ENCODE measurements at places on chromosomes 13 and 19. TPM values are rescaled to one million over a fixed set of nuclear protein-coding genes. Genes with fewer than 3 reads are reported as not detected.

DNA sequence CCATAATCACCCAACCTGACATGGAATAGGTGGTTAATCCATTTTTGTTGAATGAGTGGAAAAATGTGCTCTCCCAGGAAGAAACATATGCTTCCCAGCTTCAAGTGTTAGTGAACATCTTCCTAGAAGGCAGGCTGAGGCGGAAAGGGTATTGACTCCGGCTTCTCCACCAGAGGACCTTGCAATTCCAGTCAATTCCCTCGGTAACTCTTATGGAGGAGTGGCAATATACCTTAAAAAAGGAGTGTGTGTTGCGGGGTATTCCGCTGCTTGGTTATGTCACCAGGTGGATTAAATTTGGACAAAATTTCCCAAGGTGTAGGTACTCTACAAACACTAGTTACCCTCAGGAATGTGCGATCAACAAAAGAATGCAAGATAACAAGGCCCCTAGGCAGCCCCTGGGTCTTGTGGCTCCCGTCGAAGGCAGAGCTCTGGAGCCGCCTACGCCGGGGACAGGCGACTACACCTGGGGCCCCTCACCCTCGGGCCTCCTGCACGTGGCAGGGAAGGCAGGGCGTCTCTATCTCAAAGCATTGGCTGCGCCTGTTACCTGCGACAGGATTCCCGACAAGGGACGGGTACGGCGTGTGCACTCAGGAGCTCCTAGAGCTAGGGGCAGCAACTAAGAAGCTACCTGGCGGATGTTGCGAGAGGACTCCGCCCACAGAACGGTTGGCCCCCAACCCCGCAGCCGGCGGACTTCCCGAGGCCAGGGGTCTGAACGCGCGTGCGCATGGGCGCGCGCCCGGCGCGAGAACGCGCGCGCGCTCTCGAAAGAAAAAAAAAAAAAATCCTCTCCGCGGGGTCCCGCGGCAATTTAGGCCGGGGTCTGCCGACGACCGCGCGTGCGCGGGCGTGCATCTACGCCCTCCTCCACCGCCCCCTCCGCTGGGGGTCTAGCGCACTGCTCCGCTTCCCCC, at the start of gene WDR87:
WDR87 (minus strand) TSS at position 649 of the 923 bp plus-strand sequence. CDS start 8,355 bp downstream, outside the sequence.
- peak; percentile 54 for DNase-seq

GRCh38 chr19:45908956-45909355, 5.6 kb downstream of the NANOS2 start:
- no peak for DNase-seq

DNA sequence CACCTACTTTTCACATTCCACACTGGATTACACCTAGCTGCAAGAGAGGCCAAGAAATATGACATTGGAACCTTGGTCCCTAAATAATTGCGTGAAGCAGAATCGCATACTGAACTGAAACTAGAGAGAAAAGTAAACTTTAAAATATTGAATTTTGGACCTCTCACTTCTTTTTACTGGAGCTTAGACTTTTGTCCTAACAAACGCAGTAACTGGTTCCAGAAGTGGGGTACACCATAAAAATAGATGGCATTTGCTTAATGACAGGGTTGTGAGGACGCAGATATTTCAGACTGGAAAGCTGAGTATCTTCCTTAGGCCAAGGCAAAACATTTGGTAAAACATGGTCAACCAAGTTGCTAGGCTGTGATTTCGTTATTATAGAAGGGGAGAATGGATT, 19.2 kb upstream of the TPM4 start:
- DNase-seq, result no peak

- DNase-seq, result no peak
Observed at GRCh38 chr13:108322206-108322824, 52.8 kb downstream of the TNFSF13B start.

GRCh38 chr19:38842439-38843174, 7.2 kb downstream of the HNRNPL start:
- DNase-seq, result no peak

- DNase-seq, result peak; percentile 80
Observed at GRCh38 chr19:2478278-2478755, 2.4 kb downstream of the GADD45B start.

- no peak for DNase-seq
Observed at GRCh38 chr13:78215458-78216108, 297.0 kb upstream of the EDNRB start.

DNA sequence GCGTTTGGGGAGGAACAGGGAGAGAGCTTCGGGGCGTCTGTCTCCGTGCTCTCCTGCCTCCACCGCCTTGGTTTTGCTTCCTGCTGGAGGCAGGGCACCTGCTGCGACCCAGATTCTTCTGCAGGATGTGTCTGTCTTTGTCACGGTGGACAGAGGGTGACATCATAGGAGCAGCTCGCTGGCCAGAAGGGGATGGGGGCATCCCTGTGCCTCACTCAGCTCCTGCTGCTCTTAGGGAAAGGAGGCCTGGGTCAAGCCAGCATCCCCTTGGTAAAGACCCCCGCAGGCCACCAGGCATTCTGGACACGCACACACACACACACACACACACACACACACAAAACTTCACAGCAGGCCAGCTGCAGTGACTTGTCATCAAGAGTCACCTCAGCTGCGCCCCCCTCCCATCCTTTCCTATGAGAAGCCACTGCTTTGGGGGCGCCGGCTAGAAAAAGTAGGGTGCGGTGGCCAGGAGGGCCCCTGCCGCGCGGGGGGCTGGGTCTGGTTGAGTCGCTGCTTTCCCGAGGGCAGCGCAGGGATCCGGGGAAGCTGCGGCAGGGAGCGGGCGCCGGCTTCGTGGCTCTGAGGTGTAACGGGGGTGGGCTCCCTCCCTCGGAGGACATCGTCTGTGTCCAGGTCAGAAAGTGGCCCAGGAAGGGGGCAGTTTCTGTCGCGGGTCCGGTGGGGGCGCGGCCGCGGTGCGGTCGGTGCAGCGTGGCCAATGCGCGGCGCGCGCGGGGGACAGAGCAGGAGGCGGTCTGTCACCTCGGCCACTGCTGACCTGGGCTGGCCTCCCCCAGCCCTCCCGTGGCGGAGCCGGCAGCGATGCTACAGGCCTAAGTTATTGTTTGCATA, 15.8 kb upstream of the NPAS1 start:
- DNase-seq, result no peak

GRCh38 chr19:6735181-6735911, 2.0 kb downstream of the GPR108 start:
- no peak for DNase-seq

Gene C19orf38
- total RNA-seq, result 0.96 TPM

- DNase-seq, result peak; percentile 56
Observed at GRCh38 chr19:10230173-10230860, 814 bp downstream of the S1PR2 start.

Gene ZNF471
- 1.3 TPM for total RNA-seq

DNA sequence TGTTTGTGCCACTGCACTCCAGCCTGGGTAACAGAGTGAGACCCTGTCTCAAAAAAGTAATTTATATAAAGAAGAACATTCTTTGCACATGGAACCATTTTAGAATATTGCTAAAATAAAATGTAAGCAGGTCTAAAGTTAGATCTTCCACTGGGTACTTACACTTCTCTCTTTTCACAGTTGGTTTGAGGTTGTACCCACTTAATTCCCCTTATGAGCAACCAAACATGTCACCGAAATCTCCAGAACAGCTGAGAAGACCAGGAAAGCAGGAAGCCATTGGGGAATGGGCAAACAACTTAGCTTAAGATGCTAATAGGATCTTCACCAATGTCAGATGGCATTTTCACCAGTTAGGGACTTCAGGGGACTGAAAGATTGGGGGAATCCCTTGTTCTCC, 18.8 kb downstream of the NLRP4 start:
- no peak for DNase-seq

- DNase-seq, result no peak
Observed at GRCh38 chr19:13985771-13986347, 20.3 kb downstream of the RFX1 start.

Gene EFNA2
- 8.6 TPM for total RNA-seq

DNA sequence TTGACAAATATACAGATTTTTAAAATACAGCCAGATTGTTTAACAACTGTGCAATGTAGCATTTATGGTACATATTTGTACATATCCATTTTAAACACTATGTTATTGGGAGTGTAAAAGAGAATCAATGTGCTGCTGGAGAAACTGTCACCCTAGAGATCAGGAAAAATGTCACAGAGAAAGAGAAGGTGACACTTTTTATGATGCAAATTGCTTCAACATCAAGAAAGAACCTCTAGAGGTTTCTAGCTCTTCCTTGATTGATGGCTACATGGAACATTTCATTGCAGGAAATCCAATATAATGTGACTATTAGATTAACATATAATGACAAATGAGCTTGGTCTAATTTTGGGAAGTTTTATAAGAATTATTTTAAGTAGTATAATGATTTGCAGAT, 1491.2 kb upstream of the PCDH20 start:
- DNase-seq, result no peak

GRCh38 chr19:11699931-11700794, 38.6 kb downstream of the ZNF823 start:
- no peak for DNase-seq

DNA sequence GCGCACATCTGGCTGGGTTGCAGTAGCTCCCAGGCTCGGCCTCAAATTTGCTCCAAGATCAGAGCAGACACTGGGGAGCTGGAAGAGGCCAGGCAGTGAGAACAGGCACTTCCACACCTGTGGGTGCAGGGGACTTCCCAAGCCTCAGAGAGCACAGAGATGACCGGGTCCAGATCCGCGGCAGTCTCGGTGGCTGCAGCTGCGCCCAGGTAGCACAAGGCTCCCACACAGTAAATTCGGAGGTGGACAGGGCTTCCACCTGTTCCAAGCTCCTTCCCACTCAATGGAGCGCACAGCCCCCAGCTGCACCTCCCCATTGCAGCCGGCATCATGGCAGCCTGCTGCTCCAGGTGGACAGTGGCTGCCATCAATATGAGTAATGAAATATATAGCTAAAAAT, 1417.4 kb upstream of the SLC10A2 start:
- DNase-seq, result no peak

DNA sequence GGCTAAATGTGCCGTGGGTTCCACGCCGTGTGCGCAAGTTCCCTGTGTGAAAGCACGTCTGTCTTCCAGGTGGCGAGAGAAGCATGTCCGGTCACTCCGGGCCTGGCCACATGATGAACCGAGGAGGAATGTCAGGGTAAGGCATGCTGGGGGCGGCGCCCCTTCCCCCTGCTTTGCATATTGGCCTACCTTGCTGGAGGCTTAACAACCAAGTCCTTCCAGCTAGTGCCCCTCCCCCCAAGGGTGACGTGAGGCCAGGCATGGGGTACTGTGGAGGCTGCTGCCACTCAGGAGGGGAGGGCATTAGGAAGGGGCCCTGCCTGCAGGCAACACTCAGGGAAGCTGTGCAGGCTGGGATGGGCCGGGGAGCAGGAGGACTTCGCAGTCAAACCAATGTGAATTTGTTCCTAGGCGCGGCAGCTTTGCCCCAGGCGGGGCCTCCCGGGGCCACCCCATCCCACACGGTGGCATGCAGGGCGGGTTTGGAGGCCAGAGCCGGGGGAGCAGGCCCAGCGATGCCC, 12.5 kb downstream of the MICOS13 start:
- DNase-seq, result no peak

DNA sequence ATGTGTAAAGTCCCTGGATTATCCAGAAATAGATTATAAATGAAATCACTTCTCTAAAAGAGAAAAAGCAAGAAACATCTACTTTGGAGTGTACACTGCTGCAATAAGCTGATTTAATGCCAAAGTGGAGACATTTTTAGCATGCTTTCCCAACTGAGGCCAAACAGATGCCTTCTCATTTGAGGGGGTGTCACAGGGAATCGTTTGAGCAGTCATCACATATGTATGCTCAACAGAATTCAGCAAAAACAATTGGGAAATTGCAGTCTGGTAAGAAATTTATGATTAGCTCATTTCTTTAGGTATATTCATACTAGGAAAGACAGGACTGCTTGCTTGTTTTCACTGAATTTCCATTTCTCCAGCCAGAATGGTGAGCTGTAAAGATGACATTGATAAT, 27.3 kb upstream of the TPP2 start:
- DNase-seq, result no peak

Gene FCHO1
- total RNA-seq, result 1.7 TPM

- DNase-seq, result peak; percentile 64
Observed at GRCh38 chr19:54266133-54266532, 9.1 kb upstream of the LILRB5 start.

DNA sequence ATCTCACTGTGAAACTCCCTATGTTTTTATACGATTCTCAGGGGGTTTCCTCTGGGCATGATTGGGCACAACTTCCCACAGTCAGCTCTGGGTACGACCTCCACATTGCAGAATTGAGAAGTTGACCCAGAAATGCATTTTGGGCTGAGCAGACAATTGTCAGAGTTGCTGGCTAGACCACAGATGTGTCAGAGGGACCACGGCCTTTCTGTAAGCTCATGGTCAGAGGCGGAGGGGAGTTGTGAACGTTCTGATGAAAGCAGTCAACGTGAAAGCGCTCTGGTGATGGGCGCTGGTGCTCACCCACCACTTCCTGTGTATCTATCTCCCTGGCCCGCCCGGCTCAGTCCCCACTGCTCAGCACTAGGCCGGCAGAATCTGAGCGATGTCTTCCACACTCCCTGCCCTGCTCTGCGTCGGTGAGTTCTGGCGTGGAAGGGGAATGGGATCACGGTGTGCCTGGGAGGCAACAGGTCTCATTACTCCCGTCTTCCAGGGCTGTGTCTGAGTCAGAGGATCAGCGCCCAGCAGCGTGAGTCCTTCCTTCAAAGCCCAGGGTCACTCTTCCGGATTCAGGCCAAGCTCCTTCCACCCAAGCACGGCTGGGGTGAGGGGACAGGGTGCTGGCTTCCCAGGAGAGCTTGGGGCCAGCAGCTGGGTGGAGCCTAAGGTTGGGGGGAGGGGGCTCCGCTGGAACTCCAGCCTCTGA, at the start of gene NCR1:
NCR1 (plus strand) TSS at position 346 of the 709 bp plus-strand sequence; CDS start at position 386, 40 bp downstream.
- DNase-seq, result no peak

Gene SOX21
- total RNA-seq, result not detected

Gene STX10
- 22.7 TPM for total RNA-seq

GRCh38 chr13:99231721-99232120, 26.5 kb downstream of the GPR18 start:
- DNase-seq, result no peak

Gene LGALS7
- not detected for total RNA-seq

Gene CEACAM20
- not detected for total RNA-seq

GRCh38 chr13:107846642-107847041, 368.7 kb downstream of the LIG4 start:
- no peak for DNase-seq

DNA sequence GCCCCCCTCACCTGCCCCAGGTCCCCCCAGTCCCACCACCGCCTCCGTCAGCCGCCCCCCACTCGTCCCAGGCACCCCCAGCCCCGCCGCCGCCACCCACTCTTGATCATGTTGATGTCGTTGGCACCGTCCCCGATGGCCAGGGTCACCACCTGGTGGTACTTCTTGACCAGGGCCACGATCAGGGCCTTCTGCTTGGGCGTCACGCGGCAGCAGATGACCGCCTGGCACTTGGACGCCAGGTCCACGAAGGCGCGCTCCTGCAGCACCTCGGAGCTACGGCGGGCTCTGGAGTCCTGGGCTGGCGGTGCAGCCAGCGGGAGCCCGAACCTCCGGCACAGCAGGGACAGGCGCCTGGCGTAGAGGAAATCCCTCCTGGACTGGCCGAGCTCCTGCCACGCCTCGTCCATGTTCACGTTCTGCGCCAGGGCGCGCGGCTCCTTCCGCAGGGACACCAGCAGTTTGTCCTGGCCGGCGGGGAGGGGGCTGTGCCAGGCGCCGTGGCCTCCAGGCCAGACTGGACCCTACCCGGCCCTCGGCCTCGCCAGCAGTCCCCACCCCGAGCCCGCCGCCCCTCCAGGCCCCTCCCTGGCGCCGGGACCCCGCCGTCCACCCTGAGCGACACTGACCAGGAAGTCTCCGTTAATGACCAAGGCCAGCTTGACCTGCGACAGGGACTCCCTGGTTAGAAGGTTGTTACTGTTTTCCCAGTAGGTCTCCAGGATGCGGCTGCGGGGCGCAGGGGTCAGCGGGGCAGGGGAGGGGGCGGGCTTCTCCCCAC, 22.6 kb downstream of the ATP8B3 start:
- DNase-seq, result no peak

All from left lobe of liver (tissue), 2 donors.